BJ (cell line): ENCODE measurements at places on chromosomes 5 and 9.

- DNase-seq: no peak
These were observed 17.3 kb downstream of the USP20 start for GRCh38 chr9:129852579-129852978.

DNA sequence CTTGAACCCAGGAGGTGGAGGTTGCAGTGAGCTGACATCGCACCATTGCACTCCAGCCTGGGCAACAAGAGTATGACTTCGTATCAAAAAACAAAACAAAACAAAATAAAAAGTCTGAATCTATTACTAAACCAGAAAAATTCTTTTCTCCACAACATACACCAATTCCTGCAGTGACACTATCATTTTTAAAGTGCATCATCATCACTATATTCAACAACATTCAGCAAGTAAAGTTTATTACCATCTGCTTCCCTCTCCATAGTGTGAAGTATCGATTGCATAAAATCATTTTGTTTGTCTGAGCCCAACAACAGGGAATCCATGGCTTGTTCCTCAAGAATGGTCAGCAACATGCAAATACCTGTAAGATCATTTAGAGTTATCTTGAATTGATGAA is 20.4 kb downstream of the SETX start:
- DNase-seq: no peak

DNA sequence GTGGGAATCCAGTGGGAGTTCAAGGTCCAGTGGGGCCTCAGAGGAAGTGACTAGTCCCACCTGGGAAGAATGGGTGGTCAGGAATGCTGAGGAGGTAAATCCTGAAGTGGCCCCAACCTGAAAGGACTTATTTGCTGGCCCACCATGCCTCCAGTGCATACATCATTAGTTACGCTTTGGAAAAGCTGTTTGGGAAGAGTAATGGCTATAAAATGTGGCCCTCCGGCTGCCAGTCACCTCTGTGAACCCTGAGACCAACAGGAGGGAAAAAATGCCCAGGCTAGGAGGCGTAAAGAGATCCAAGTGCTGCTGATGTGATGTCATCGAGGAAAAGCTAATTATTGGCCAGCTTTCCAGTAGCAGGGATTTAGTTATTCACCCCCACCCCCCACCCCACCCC is 2.7 kb upstream of the SLC26A2 start:
- no peak for DNase-seq

GRCh38 chr5:125575891-125576505 is 829.6 kb upstream of the ZNF608 start:
- no peak for DNase-seq

DNA sequence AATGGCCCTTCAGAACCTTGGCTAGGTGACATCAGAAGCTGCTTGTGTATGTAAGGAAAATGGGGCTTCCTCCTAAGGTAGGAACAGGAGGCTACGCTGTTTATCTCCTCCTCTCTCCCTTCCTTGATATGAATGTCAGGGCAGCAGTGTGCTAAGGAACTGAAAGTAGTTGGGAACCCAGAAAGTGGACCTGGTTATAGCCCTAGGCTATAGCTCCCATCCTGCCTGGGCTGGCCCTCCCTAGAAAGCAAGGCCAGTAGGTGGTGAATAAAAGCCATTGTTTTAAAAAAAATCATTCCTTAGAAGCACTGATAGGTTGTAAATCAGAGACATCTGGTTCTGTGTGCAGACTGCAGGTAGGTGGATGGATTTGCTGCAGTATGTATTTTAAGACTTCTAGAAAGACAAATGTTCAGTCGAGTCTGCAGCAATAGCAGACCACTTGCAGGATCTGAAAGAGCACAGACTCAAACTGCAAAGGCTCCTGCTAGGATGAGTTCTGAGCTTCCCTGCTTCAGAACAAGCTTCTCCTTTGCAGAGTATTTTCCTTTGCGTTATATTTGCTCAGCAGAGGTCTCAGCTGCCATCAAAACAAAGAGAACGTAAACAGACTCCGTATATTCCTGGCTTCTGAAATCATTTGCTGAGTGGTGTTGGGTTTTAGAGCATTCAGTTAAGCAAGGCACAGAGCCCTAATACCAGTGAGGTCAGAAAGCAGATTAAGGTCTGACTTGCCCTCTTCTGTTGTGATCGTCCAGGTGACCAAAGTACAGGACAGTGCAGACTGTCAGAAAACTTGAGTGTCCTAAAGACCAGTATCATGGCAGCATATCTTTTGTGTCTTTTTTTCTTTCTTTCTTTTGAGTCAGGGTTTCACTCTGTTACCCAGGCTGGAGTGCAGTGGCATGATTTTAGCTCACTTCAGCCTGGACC is 20.1 kb upstream of the CFAP157 start:
- DNase-seq: no peak
